ENCODE measurements at places on chromosomes 1 and 21. TPM values are rescaled to one million over a fixed set of nuclear protein-coding genes. Genes with fewer than 3 reads are reported as not detected.

DNA sequence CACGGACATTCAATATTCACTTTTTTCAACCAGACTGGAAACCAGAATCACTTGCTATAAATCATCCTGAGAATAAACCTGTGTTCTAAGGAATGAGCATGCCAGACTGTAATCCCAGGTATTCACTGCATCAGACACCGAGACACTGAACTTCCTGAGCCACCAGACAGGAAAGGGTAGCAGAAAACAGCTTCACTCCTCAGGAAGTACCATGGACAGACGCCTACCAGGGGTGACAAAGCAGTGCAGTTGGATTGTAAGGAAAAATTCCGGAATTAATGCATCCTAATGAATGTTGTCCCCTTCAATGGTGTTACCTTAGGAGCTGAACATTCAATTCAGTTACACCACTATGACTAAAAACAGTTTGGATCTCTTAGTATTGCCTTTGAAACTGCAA, 156.1 kb downstream of the PIGK start:
- DNase-seq, result no peak

- no peak for DNase-seq
Observed at GRCh38 chr1:203648276-203648675, 21.6 kb downstream of the ATP2B4 start.

DNA sequence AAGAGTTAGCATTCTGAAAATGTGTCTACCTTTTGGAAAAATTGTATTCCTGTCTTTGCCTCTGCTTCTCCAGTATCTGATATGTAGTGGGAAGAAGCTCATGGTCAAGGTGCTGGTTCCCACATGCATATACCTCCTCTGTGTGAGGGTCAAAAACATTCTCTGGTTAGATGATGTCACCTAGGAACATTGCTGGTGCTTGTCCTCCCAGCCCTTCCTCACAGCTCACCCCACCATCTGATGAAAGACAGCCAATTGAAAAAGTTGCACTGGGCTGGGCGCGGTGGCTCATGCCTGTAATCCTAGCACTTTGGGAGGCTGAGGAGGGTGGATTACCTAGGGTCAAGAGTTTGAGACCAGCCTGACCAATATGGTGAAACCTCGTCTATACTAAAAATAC, 154.4 kb downstream of the NR5A2 start:
- no peak for DNase-seq

- DNase-seq, result peak; percentile 92
Observed at GRCh38 chr21:45405271-45405818, 380 bp downstream of the COL18A1 start.

- no peak for DNase-seq
Observed at GRCh38 chr1:169326261-169326955, 41.2 kb downstream of the NME7 start.

DNA sequence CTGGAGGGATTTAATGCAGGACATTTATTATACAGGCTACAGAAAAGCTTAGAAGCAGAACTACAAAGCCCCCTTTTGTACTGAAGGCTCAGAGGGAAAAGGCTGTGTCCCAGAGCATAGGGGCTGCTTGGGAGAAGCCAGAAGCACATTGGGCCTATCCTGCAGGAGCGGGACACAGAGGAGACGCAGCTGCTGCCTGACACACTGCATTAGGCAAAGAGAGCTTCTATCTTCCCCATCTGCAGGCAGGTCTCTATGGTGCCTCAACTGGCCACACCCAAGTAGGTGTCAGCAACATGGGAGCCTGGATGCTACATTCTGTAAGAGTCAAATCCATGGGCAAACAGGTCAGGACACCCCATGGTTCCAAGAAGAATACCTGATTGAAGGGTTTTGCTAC, 595.9 kb downstream of the AJAP1 start:
- no peak for DNase-seq

DNA sequence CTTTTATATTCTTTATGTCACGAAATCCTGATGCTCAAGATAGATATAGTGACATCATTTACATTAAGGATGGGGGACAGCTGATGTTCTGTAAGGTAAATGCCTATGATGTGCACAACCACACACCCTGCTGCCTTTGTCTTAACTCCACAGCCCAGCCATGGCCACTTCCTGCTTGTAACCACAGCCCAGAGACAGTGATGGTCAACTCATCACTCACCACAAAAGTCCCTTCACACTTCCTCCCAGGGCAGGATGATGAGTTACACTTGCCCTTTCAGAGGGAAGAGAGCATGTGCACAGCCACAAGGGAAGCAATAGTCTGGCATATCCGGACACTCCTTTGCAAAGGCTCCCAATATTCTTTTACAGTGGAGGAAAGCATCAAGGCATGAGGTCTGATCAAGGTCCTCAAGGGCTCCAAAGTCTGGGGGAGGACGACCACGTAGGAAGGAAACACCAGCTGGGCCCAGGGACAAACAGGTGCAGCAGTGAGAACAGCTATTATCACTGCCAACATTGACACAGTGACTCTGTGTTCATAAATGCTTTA, 53.8 kb downstream of the PLPP3 start:
- peak; percentile 73 for DNase-seq

ERICH3 gene
- total RNA-seq, result not detected

OR2T33 gene
- total RNA-seq, result not detected

MPL gene
- total RNA-seq, result 0.52 TPM

TNFSF4 gene
- 0.49 TPM for total RNA-seq

All from aorta (tissue), 5 donors.